Left renal pelvis (tissue), 4 donors: ENCODE measurements at places on chromosomes 16 and 17.

DNA sequence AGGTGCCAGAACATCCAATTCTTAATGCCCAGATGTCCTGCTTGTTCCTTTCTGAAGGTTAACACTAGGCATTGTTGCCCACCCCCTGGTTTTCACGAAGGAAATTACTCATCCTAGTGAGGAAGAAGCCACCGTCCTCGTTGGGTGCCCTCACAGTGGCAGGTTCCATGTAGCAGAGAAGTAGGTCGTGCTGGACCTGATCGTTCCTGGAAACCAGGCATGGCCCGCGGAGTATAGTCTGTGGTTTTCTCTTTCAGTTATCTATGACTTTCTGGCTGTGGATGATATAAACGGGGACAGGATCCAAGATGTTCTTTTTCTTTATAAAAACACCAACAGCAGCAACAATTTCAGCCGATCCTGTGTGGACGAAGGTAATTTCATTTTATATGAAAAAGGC is 16.5 kb downstream of the RGS11 start:
- DNase-seq: no peak

GRCh38 chr16:84764970-84765369 is 54.8 kb upstream of the CRISPLD2 start:
- no peak for DNase-seq

DNA sequence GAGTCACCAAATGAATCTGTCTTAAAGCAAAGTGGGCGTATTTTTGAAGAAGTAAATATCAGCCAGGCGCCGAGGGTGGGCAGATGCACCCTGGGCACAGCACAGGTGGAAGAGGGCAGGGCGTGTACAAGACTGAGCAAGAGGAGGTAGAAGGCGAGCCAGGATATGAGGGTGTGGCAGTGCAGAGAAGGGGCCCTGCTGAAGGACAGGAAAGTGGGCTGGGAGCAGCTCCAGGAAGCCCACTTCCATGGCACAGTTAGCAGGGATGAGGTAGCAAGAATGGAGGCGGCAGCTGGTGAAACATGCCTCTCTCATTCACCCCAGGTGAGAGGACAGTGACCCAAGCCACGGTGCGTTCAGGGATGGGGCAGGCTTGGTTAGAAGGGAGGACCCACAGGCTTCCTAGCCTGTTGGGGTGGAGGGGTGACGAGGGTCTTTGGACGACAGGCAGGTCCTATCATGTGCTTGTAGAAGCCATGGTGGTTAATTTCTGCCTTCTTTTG is 149.3 kb downstream of the CLEC16A start:
- no peak for DNase-seq

GRCh38 chr17:32516450-32516849 is 29.7 kb downstream of the CDK5R1 start:
- no peak for DNase-seq

- no peak for DNase-seq
Measured at GRCh38 chr17:64617125-64617780, 44.9 kb downstream of the SMURF2 start.

DNA sequence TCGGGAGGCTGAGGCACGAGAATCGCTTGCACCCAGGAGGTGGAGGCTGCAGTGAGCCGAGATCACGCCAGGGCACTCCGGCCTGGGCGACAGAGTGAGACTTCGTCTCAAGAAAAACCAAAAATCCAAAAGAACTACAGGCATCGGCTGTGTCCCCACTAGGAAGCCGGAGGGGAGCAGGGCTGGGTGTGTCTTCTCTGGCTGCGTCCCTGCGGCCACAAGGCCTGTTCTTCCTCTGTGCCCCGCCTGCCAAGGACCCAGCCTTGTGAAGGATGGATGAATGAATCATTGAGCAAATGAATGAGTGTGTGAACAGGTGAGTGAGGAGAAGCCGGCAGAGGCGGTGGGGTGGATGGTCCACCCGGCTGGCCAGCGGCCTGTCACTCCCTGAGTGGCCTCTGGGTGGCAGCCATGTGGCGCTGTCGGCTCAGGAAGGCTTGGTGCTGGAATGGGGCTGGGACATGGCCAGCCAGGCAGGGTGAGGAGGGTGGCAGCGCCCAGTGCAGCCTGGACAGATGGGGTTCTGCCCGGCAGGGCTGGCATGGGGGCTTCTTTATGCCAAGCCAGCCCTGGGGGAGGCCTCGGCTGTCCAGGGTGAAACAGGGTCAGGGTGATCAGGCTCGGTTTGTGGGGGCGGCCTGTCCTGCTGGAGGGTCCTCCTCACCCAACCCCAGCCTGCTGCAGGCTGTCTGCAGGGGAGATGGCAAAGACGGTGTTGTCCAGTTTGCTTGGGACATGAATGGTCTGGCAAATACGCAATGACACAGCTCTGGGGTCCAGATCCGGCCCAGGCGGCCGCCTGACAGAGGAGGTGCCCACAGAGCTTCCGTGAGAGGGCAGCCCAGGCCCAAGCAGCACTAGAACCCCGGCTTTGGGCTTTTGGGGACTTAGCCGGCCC is 21.7 kb downstream of the SLC25A10 start:
- DNase-seq: no peak

GRCh38 chr16:11254913-11255736 is 879 bp downstream of the SOCS1 start:
- no peak for DNase-seq

GRCh38 chr16:852451-853185 is 52.1 kb upstream of the GNG13 start:
- no peak for DNase-seq

GRCh38 chr17:42517516-42517915 is 18.5 kb upstream of the NAGLU start:
- no peak for DNase-seq

DNA sequence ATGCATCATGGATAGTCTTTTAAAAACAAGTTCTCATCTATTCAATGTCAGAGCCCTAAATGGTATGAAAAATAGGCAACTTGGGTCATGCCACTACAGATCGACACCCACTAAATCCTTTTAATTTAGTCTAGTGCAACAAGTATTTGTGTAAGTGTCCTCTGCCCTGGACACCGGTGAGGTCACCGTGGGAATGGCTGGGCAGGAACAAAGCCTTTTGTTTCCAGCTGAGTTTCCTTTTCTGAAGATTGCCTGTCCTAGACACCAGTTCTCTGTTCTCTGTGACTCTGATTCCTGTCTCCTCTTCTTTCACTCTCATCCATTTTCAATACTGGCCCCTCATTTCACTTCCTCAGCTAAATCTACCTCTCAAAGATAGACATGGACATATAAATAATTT is 446.5 kb downstream of the MAF start:
- no peak for DNase-seq

GRCh38 chr17:57400648-57401047 is 144.3 kb downstream of the MSI2 start:
- no peak for DNase-seq

DNA sequence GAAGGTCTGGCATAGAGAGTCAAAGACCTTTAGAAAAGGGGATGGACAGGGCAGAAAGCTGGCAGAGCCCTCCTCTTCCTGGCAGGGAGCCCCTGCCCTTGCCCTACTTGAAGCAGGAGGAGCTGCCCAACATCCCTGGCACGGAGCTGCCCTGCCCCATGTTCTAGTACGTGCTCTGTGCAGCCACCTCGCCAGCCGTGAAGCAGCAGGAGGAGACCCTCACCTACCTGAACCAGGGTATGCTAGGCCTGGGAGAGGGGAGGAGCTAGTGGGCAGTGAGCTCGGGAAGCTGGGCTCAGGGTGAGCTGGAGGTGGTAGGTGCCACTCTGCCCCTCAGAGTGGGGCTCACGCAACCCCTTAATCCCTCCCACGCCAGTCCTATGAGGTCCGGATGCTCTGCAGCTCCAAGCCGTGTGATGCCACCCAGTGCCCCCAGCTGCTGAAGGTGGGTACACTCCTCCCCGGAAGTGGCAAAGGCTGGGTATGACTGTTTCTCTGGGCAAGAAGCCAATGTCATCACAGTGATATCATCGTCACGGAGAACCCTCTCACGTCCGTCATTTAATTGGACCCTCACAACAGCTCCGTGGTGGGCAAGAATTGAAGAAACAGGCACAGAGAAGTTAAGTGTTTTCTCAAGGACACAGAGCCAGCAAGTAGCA is 12.7 kb upstream of the STAC2 start:
- DNase-seq: no peak

GRCh38 chr16:2779151-2779920 is 2.3 kb upstream of the ELOB start:
- no peak for DNase-seq

- DNase-seq: no peak
Measured at GRCh38 chr17:78062596-78062995, 66.0 kb downstream of the TMC6 start.

DNA sequence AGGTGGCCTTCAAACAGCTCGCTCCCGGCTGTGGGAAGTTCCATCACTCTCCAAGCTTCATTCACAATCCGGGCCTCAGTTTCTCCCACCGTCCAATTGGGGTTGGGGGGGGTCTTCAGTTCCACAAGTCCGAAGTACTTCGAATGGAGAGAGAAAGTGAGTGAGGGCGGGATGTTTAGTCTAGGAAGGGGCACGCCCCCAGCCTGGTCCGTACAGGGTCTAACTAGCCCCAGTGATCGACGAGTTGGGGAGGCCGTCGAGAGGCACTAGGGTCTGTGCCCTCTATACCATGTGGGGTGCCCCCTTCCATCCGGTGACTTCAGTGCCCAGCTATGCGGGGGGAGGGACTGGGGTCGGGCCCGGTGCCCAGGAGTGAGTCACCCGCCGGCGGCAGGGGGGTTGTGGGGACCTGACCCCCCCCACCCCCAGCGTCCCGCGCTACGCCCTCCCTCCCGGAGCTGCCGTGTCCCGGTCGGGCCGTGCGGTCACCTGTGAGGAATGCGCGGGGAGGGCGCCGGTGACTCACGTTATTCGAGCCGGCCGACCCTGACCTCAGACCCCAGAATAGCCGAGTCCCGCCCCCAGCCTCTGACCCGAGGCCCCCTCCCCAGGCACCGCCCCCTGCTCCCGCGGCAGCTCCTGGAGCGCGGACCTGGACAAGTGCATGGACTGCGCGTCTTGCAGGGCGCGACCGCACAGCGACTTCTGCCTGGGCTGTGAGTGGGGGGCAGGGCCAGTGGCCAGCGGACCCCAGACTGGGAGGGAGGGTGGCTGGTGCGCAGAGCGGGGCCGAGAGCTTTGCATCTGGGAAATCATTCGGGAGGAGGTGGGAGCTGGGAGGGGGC is 658 bp downstream of the TNFRSF12A start:
- DNase-seq: no peak

- DNase-seq: no peak
Measured at GRCh38 chr17:64767269-64767997, 105.3 kb upstream of the SMURF2 start.

DNA sequence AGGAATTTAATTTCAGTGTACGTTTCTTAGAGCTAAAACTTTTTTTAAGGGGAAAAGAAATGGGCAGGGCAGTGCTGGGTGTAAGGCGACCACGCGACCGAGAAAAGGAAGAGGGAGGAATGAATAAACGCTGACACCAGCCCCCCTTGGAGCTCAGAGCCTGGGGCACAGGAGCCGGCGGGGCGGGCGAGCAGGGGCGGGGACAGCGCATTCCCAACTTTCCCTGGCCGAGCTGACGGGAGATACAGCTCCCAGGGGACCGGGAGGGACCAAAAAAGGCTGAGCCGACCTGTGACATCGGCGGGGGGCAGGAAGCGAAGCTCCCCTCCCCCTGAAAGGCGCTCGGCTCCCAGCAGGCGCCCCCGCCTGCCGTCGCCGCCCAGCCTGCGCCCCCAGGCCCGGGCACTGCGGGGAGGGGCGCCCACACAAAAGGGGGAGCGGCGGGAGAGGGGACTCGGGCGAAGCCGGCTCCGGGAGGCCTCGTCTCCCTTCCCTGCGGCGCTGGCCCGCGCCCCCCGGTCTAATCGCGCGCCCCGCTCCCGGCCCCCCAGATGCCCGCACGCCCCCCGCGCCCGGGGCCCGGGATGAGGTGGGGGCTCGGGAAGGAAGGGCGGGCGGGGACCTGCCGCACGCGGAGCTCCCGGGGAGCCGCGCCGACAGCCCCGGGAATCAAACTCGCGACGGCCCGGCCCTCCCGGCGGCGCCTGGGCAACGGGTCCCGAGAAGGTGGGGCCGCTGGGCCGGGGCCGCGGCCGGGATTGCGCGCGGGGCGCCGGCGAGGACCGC is 622 bp downstream of the CUEDC1 start:
- no peak for DNase-seq

DNA sequence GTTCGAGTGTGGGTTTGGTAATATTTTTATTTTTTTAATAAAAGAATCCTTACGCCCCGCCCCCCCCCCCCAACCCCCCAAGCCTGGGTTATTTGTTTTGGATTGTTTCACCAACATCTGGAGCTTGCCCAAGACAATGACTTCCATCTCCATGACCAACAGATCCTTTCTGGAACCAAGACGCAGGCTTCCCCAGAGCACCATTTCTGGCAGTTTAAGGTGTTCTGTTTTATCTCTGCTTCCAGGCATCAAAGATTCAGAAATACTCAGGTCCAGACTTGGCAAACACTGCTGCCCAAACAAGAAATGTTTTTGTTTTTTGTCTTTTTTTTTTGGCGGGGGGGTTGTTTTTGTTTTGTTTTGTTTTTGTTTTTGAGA is 56.1 kb downstream of the PLXDC1 start:
- DNase-seq: no peak

DNA sequence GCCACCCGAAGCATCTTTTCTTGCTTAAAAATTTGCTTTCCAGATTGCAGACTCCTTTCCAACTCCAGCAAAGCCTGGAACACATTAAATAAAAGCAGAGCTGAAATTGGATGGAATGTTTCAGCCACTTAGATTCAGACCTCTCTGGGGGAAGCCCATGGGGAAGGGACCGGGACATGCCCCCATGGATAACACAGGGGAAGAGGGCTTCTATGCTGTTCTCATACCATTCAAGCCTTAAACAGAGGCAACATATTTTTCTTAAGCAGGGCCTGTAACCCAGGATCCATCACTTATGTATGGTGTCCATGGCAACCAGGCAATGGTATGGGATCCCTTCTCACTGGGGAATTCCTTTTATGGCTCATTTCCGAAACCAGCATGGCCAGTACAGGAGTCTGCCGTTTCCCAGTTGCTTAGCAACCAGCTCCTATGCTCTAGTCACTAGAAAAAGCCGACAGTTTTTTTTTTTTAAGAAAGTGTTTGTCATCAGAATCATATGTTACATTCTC is 62.0 kb upstream of the MARCHF10 start:
- DNase-seq: no peak

- DNase-seq: no peak
Measured at GRCh38 chr16:4386451-4386805, 14.8 kb downstream of the VASN start.

- DNase-seq: no peak
Measured at GRCh38 chr16:30947541-30947858, 1.4 kb upstream of the ORAI3 start.

GRCh38 chr16:27960619-27961295 is 102.8 kb downstream of the GSG1L start:
- DNase-seq: no peak

GRCh38 chr17:8326511-8327302 is 12.9 kb upstream of the ODF4 start:
- no peak for DNase-seq
